Thoracic aorta endothelial cell (primary cell): ENCODE measurements at places on chromosomes 11 and 22. TPM values are rescaled to one million over a fixed set of nuclear protein-coding genes. Genes with fewer than 3 reads are reported as not detected.

The MFRP gene
- total RNA-seq, result under 0.01 TPM in 1 of 2 replicates, not detected in the other

The OTUB1 gene
- total RNA-seq, result 41.8 and 53.3 TPM in 2 replicates

The PISD gene
- total RNA-seq, result 35.0 and 37.0 TPM in 2 replicates

The MMP13 gene
- total RNA-seq, result not detected in 2 replicates

The TPCN2 gene
- 11.7 and 15.9 TPM in 2 replicates for total RNA-seq

The PANX2 gene
- 1.7 TPM in 2 replicates for total RNA-seq

The OR52N1 gene
- not detected in 2 replicates for total RNA-seq

The GSTT2 gene
- 1.3 TPM in 1 of 2 replicates, not detected in the other for total RNA-seq

The LRRC32 gene
- total RNA-seq, result 15.4 and 36.3 TPM in 2 replicates

The MS4A3 gene
- not detected in 2 replicates for total RNA-seq

The PDE2A gene
- total RNA-seq, result 5.1 and 12.1 TPM in 2 replicates

The CCDC15 gene
- total RNA-seq, result 6.6 and 7.7 TPM in 2 replicates

The CRYBB2 gene
- 0.27 TPM in 1 of 2 replicates, not detected in the other for total RNA-seq

The SDHD gene
- total RNA-seq, result 141 and 144 TPM in 2 replicates

The LSP1 gene
- total RNA-seq, result 0.27 TPM in 1 of 2 replicates, not detected in the other

The PLA2G3 gene
- under 0.01 and 0.29 TPM in 2 replicates for total RNA-seq
